IMR-90 (cell line): ENCODE measurements at places on chromosomes 2 and 18.

- no peak for DNase-seq
These were observed 1.5 kb downstream of the SMCHD1 start for GRCh38 chr18:2656981-2657512.

DNA sequence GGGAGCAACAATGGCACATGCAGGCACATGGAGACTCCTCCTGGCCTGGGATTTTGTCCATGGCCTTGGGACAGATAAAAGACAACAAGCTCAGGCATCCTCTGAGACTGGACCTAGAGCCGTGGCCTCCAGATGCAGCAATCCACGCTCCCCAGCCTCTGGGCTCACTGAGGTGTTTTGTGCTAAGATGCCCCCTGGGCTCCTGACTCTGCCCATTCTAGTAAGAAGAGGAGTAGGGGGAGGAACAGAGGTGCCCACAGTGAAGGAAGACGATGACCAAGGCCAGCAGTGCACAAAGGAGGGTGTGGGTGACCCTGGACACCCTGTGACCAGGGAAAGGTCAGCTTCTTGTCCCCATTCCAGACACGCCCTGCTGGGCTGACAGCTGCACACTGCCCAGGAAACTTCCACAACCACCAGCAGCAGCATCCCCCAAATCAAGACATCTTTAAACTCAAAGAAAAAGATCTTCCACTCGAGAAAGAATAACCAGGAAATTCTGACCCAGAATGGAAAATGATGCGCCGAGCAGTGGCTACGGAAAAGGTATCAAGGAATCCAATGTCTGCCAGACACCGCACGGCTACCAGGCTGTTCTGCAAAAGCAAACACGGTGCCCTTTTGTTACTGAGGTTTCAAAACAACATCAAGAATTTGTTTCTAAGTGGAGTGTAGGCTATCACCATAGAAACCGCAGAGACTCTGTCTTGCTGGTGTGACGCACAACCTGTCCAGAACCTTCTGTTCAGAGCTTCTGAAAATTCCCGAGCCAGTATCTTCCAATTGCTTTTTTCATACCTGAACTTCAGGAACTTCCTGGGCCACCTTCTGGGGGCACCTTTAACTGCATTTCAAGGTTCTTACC lies 65.5 kb downstream of the ZNF516 start:
- DNase-seq, result no peak

DNA sequence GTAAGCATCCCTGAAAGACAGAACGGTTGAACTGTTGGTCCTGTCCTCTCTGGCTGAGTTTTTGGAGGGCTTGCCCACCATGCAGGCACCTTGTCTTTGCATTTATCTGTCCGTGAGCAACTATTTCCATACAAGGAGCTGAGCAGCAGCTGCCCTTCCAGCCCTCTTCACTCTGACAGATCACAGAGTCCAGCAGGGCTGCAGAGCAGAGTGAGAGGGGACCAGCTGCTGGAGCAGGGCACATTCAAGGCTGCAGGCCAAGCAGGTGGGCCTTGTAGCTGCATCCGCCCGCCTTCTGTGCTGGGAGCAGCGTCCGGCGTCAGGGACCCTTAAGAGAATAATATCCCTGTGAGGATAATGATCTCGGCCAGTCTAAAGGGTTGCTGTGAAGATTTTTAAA lies 9.5 kb downstream of the SMYD1 start:
- no peak for DNase-seq

- DNase-seq, result peak; percentile 17
These were observed 79.5 kb downstream of the FARSB start for GRCh38 chr2:222576171-222577081.
